HFFc6 (cell line): ENCODE measurements at places on chromosomes 7 and 10. TPM values are rescaled to one million over a fixed set of nuclear protein-coding genes. Genes with fewer than 3 reads are reported as not detected.
A peak's percentile ranks its signal among the peaks of the same experiment; 100 is the strongest.

- DNase-seq = no peak
Observed at GRCh38 chr10:36096576-36096975, 454.5 kb upstream of the FZD8 start.

DNA sequence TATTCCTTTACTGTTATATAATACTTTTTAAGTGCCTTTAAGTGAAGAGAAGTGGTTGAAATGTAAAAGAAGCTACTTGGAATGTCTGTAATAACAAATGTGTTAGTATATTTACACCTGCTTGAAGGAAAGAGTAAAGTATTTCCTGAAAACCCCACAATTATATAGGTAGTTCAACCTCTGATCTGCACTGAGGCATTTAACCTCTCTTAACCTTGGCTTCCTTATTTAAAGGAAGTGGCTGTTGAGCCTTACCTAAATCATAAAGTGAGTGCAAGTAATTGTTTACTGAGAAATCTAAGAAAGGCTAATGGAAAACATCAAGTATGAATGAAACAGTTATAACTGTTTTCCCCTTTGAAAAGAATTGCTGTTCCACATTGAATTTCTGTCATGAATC lies 294.5 kb downstream of the ADK start:
- no peak for DNase-seq

DNA sequence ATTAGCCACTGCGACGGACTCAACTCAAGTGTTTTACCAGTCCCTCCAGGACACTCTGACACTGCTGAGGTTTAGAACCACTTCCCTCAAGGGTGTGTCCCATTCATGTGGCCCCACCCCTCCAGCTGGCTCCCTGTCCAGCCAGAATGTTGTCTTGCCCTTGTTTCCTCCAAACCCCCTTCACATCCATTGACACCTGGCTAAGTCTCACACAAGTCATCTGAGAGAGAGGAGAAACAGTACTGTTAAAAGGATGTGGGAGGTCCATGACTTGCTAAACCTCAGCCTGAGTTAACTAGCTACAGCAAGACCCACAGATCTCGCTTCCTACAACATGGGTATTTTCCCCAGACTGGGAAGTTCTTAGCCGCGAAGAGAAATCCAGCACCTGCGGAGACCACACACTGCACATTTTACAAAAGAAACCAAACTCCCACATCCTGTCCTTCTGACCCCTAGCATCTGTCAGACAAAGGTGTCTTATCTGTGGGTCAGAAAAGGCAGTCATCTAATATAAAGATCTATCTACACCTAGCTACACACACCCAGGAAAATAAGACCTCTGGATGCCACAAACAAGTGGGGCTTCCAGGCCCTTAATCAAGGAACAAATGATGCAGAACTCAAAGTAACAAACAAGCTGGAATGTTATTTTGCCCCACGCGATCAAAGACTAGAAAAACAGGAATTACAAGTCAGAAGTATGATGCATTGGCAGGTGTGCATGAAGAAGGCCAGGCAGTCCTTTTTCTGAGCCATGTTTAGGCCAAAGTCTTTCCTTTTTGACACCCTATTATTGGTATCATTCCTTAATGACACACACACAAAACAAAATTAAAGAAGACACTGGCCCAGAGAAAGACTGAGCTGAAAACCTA lies 13.9 kb downstream of the OSBPL3 start:
- no peak for DNase-seq

Gene PNLIPRP2
- total RNA-seq = not detected in 3 replicates

DNA sequence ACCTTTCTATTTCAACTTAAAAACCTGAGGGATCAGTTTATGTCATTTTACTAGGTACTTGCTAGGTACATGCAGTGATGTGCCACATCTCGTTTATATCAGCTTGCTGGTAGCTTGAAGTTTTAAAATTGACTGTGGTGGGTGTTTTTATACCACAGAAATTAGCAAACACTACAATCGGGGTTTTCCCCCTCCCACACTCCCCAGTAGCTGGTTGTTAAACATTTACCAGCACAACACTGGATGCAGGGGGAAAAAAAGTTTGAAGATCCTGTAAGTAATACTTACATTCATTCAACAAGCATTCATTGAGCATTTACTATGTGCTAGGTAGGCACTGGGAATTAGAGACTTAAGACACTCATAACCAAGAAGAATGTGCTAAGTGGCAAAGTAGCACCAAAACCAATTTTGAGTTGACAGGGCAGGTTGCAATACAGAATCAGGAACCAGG lies 32.6 kb downstream of the USP6NL start:
- no peak for DNase-seq

Gene ITGA8
- not detected in 3 replicates for total RNA-seq

Gene FFAR4
- total RNA-seq = not detected in 3 replicates

DNA sequence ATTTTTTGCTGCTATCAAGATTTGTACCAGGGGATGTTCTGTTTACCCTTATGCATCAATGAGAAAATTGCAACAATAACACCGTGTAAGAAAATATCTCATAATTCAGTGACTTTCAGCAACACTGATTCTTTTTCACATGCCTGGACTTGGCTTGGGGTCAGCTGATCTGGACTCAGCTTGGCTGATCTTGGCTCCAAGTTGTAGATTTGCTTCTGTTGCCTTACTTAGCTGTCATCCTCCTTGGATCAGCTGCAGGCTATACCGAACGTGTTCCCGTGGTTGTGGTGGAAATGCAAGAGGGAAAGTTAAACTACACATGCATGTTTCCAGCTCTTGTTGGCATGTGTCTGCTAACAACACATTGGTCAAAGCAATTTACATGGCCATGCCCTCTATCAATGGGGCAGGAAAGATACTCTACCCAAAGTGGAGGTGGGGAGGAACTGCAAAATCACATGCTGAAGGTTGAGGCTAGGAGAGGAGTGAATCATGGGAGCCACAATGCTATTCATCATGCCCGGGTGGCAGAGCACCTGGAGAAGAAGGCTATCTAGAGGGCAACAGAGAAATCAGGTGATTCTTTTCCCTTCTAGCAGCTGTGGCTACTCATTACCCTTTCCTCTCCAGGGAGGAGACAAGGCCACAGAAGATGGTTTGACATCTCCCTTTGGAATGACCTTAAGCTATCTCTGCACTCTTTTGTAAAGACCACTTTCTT lies 1276.3 kb upstream of the AUTS2 start:
- DNase-seq = no peak

- no peak for DNase-seq
Observed at GRCh38 chr10:21649454-21649872, 115.4 kb downstream of the MLLT10 start.

DNA sequence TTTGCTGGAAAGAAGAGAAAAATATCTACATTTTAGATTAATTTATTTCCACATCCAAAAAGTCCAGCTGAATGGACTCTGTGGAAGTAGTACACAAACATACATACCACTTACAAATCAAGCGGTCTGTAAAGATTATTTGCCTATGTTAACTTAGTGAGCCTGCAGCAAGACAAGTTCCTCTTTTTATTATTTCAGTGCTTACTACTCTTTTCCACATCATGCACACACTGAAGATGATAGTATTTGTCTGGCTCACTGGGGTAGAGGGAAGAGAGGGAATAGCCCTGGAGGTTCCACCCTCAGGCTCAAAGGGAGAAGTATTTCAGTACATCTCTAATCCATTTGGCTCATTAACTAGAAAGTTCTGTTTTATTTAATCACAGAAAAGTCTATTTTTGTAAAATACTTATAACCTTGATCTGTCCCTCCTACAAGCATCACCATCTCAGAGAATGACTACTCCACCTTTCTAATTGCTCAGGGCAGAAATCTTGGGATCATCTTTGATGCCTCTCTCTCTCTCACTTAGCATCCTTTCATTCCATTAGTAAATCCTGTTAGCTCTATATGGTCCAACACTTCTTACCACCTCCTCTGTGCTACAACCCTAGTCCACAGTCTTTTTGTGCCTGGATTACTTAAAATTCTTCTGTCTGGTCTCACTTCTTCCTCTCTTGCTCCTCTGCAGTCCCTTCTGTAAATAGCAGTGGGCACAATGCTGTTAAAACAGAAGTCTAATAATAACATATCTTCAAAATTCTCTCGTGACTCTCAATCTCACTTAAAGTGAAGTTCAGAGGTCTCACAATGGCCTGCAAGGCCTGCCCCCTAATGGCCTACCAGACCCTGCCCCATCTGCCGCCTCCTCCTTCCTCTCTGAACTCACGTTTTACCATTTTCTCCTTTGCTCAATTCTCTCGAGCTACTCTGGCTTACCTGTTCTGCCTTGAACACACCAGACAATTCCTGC lies 64.3 kb upstream of the CCDC6 start:
- no peak for DNase-seq

Gene TUBAL3
- not detected in 3 replicates for total RNA-seq

Gene ADRB1
- total RNA-seq = not detected in 3 replicates

GRCh38 chr7:33832271-33832721 lies 73.0 kb upstream of the BMPER start:
- DNase-seq = no peak

Gene KDM7A
- 0.90 to 1.7 TPM (median 1.4 TPM) in 3 replicates for total RNA-seq

- no peak for DNase-seq
Observed at GRCh38 chr7:21281193-21281592, 146.7 kb upstream of the SP4 start.

Gene CALN1
- total RNA-seq = not detected in 3 replicates

Gene RADIL
- 0.19 to 0.21 TPM in 2 of 3 replicates, not detected in the other for total RNA-seq

DNA sequence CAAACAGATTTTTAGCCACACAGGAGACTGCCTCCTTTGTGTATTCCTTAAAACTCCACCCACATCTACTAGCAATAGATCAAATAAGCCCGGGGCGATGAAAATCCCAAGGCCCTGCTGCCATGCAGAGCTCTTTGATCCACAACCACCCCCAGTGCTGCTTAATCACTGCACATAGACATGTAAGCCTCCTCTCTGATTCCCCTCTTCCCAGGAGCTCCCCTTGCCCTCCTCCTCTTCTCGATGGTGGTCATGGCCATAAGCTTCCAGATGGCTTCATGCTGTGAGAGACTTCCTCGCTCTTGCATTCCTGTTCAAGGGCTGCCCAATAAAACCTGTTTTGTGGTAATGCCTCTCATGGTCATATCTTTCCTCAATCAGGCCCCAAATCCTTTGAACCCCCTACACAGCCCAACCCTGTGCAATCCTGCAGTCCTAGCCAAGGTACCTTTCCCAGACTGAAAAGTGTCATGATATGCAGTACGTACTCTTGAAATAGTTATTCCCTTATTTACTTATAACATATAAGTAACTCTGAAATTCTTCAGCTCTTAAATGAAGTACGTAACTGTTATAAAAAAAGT lies 158.5 kb downstream of the CACNA2D1 start:
- DNase-seq = no peak

DNA sequence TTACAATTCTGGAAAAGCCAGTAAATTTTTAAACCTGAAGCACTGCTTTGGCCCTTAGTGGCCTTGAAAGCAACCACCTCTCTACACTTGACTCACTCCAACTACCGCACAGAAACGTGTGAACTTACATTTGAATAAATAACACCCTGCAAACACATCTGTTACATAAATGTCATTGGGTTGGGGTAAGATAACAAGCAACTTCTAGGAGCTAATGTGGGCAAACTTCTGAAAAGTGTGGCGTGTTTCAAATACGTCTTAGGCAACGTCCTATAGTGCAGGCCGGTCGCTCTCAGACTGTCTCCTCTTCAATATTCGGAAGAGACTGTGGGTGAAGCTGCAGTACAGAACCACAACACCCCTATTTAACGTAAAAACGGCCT lies 474 bp downstream of the ORC5 start:
- DNase-seq = no peak

GRCh38 chr10:14822879-14823755 lies 14.7 kb downstream of the CDNF start:
- DNase-seq = peak; percentile 39

Gene APBB1IP
- 31.8 to 36.4 TPM (median 35.4 TPM) in 3 replicates for total RNA-seq

Gene WNT2
- not detected in 3 replicates for total RNA-seq

GRCh38 chr10:47021850-47022249 lies 110.6 kb downstream of the PTPN20 start:
- no peak for DNase-seq

DNA sequence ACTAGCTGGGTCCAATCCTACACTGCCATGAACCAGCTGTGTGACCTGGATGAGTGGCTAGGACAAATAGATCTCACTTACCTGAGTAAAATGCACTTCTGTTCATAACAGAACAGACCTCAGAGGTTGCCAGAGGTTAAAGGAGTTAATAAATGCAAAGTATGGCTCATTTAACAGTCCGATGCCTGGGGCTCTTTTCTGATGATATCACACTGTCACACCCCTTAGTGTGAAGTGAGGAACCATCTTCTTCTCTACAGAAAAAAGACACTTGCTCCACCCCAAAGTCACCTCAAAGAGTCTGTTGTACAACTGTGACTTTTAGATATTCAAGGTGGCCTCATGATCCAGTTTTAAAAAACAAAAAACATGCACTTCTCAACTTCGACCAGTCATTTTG lies 21.5 kb upstream of the TARP start:
- no peak for DNase-seq

Gene MYO3A
- total RNA-seq = not detected in 3 replicates

DNA sequence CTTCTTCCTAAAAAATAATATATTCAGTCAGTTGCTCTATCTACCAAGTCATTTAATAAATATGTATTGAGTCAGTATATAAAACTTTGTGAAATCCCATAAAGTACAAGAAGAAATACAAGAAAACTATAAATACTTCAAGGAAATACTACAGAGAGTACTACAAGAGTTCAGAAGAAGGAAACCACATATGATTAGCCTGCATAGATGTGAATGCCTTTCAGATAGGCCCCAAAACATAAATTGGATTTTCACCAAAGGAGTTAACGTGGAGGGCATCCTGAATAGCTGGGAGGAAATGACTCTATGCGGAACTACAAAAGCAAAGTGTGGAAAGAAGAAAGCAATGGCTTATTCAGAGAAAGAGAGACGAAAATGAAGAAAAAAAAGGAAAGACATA lies 120.1 kb downstream of the LRRN3 start:
- peak; percentile 42 for DNase-seq

- DNase-seq = no peak
Observed at GRCh38 chr7:137221467-137221866, 122.1 kb downstream of the PTN start.

DNA sequence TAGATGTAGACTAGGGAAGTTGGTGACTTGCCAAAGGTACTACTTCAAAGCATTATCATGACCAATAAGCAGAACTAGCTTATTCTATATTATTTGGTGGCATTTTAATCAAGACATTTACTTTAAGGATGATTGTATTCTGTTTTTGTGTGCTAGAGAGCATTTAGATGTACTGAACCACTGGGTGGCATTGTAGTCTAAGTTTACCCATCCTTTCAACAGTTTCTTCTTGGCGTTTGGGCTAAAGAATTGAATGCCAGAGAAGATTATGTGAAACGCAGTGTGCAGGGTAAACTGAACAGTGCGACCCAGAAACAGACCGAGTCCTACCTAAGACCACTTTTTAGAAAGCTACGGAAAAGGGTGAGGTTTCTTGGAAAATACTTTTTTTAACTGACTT lies 26.8 kb downstream of the PRPF18 start:
- DNase-seq = peak; percentile 62

- DNase-seq = no peak
Observed at GRCh38 chr7:106959753-106960152, 84.8 kb upstream of the PRKAR2B start.

GRCh38 chr10:50456719-50457118 lies 167.0 kb downstream of the SGMS1 start:
- DNase-seq = no peak

- no peak for DNase-seq
Observed at GRCh38 chr7:114598946-114599345, 184.3 kb downstream of the FOXP2 start.

- peak; percentile 56 for DNase-seq
Observed at GRCh38 chr7:73865738-73866445, 4.9 kb downstream of the TMEM270 start.

- DNase-seq = no peak
Observed at GRCh38 chr10:17831341-17831740, 22.2 kb downstream of the MRC1 start.

GRCh38 chr7:105277341-105277740 lies 111.4 kb downstream of the SRPK2 start:
- DNase-seq = peak; percentile 19

Gene GLUD1
- total RNA-seq = 115 and 119 TPM in 2 replicates

Gene SPDYE1
- total RNA-seq = not detected in 2 replicates

Gene ARHGEF35
- not detected in 3 replicates for total RNA-seq
